ENCODE measurements at places on chromosomes 4 and X.
A peak's percentile ranks its signal among the peaks of the same experiment; 100 is the strongest.

DNA sequence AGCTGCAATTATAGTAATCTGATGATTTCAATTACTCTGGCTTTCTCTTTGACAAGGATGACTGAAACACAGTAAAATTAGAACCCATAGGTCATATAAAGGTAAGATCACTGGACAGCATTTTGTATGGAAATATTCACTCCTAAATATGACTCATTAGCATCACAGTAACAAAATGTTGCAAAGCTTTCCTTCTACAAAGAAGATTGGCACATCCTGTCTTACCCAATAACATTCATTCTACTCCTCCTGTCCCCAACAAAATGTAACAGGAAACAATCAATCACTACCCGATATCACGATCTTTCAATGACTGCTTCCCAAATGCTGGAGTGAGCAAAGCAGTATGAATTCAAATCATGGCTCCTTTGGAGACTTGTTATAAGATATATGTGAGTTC lies 95.3 kb downstream of the FANCB start:
- DNase-seq: no peak

- DNase-seq: no peak
Observed at GRCh38 chrX:48101443-48101842, 29.0 kb upstream of the SPACA5B start.

GRCh38 chr4:182600856-182601255 lies 316.3 kb downstream of the DCTD start:
- no peak for DNase-seq

GRCh38 chrX:9171841-9172463 lies 138.0 kb upstream of the FAM9B start:
- no peak for DNase-seq

- no peak for DNase-seq
Observed at GRCh38 chr4:133452678-133453077, 303.6 kb downstream of the PCDH10 start.

DNA sequence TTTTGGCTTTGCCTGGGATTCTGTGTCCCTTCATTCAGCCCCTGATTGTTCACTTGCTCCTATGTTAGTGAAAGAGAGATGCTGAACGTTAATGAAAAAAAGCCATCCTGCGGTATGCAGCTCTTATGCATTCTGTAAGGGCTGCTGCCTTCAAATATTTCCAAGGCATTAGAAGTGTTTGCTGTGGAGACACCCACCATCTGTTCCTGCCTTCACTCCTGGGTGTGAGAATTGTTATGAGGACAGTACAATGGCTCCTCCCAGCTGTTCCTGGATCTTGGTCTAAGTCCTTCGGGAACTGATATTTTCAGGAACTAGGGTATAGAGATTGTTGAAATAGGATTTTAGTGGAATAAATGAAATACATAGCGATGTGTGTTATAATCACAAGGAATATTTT lies 427.1 kb upstream of the FAM47C start:
- no peak for DNase-seq

DNA sequence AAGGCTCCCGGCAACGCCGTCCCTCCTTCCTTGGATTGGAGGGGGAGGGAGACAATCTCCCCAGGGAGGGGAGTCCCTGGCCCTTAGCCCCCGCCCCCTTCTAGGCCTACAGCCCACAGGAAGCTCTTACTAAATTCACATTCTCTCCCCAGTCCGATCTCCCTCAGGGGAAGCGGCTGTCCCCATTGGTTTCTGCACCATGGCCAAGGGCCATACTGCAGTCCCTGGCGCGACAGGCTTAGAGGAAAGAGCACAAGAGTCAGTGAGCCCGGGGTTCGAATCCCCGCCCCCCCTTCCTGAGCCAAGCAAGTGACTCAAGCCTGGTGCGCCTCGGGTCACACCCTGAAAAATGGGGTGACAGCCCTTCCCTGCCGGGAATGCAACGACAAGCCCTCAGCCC lies 1.1 kb downstream of the ABLIM2 start:
- DNase-seq: no peak

GRCh38 chrX:33416273-33416805 lies 205.0 kb upstream of the DMD start:
- DNase-seq: no peak

DNA sequence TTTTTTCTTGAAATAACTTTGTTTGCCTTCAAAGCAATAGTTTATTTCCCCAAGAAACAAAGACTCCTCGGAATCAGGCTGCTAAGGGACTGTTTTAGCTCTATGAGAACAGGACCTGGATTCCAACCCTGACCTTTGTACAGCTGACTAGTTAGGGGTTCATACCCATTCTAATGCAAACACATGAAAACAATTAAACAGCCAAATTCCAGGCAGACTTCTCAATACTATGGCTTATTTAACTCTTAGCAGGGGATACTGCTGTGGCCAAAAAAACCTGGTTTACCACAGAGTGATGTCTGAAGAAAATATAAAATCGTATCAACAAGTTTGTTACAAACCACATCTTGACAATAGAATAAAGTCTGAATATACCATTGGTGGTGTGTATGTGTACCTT lies 129.6 kb upstream of the INTU start:
- DNase-seq: no peak

- no peak for DNase-seq
Observed at GRCh38 chrX:38900719-38901118, 99.5 kb downstream of the MID1IP1 start.

DNA sequence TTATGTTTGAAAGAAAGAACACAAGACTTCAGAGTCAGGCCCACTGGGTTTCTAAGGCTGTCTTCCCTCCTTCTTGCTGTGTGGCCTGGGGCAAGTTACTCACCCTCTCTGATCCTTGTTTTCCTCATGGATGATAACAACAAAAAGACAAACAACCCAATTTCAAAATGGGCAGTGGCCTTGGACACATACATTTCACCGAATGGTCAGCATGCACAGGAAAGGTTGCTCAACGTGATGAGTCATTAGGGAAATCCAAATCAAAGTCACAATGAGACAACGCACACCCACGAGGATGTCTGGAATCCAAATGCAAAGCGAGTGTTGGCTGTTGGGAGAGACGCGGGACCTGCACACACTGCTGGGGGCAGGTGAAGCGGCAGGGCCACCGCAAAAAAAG lies 50.8 kb upstream of the PPP2R2C start:
- no peak for DNase-seq

DNA sequence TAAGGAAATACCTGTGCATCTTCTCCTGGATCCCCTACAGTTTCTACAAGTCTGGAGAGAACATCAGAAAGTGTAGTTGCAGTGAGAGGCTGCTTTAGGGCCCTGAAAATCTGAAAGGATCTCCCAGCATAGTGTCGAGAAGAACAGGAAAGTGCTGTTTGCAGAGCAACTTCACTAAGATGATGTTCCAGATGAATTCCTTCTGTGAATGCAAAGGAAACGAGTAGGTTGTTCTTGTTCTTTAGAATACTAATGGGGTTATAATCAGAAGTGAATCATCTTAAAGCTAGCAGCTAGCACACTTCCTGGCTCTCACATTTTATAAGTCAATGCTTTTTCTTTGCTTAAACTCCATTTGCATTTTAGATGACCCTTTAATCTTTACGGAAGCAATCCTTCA lies 53.7 kb downstream of the ZAR1 start:
- DNase-seq: no peak

DNA sequence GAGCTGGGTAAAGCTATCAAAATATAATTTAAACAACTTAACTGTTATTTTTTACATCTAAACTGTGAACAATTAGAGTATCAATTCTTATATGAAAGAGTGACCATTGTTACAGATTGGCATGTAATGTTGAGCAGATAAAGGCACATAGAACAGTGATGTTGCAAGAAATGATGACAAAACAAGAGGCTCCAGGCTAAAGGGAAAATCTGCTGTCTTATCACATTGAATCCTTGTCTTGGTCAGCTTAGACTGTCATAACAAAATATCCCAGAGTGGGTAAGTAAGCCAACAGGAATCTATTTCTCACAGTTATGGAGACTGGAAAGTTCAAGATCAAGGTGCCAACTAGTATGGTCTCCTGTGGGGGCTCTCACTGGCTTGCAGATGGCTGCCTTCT lies 154.1 kb upstream of the PPP3CA start:
- no peak for DNase-seq

DNA sequence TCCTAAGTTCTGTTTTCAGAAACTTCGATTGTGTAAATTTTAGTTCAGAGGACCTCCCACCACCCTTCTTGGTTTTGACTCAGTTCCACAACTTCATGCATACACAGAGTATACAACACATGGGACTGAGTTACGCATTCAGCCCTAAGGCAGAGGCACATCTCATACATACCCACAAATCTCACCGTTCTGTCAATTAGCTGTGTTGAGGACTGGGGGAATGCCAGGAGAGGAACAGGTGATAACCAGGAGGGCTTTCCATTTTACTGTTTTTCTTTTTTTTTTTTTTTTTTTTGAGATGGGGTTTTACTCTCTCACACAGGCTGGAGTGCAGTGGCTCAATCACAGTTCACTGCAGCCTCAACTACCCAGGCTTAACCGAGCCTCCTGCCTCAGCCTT lies 150.2 kb downstream of the TSPAN5 start:
- DNase-seq: no peak

- DNase-seq: no peak
Observed at GRCh38 chr4:37909332-37910090, 18.6 kb downstream of the TBC1D1 start.

DNA sequence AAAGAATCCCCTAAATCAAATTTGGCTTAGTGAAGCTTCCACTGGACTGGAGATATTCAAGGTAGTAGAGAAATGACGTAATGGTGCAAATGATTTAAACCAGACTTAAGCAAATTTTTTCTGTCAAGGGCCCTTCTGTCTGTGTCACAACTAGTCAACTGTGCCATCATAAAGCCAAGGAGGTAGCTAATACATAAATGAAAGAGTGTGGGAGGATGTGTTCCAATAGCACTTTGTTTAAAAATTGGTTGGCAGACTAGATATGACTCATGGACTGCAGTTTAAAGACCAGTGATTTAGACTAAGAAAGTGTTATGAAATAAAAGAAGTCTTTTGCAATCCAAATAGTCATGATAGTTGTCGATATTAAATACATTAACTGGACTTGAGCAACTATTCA lies 24.3 kb upstream of the TEX13C start:
- no peak for DNase-seq

DNA sequence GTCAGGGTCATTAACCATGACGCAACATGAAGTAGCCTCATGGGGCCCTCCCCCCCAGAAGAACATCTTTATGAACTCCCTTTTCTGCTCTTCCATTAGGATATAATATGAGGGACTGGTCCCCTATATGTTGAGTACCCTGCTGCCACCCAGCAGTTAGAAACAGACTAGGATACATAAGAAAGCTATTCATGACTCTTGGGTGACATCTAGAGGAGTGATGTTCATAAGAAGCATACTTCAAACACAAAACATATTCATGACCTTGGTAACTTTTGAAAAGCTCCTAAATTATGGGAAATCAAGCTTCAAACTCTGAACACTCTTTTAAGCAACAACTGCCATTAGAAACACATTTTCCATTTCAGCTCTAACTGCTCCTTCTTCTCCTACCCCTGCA lies 155.2 kb upstream of the SPIN4 start:
- DNase-seq: no peak

DNA sequence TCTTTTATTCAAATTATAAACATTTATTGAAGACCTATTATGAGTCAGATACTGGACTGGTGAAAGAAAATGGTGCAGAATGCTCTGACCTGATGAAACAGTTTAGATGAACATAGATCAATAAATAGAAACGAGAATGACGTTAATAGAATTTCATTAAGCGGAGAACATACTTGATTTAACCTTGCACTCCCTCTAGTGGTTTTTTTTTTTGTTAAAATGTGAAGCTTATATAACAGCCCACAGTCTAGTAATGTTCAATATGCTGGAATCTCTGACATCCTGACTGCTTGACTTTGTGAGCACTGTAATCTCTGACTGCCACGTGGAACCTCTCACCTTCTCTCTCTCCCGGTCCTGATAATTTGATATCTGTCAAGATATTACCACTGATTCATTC lies 32.3 kb downstream of the HDAC8 start:
- DNase-seq: peak; percentile 34

DNA sequence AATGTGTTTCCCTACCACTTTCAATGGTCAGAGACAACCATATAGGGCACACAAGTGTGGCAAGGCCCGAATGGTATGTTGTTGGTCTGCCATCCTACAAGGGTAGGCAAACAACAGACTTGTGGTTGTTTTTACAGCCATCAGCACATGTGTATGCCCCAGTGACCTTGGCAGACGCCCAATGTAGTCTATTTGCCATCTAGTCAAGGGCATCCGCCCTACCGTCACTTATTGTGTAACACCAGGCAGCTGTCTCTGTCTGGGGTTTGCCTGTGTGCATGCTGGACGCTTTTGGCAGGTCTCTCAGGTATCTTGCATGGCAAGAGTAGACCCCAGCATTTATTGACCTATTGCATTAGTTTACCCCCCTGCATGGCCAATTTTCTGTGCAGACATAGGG lies 1145.5 kb upstream of the POU3F4 start:
- DNase-seq: no peak

DNA sequence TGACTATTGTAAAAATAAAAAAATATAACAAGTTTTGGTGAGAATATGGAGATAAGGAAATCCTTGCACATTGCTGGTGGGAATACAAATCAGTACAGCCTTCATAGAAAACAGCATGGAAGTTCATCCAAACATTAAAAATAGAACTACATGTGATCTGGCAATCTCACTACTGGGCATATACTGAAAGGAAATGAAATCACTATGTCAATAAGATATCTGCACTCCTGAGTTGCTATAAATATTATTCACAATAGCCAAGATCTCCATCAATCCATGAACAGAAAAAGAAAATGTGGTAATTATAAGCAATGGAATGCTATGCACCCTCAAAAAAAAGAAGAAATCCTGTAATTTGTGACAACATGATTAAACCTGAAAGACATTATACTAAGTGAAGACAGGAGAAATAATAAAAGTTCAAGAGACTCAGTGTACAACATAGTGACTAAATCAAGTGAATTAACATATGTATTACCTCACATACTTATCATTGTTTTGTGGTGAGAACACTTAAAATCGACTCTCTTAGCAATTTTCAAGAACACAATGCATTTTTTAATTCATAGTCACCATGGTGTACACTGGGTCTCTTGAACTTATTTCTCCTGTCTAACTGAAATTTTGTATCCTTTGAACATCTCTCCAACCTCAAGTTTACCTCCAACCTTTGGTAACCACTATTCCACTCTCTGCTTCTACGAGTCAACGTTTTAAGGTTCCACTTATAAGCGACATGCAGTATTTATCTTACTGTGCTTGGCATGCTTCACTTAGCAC lies 1703.7 kb upstream of the AGA start:
- DNase-seq: no peak

- peak; percentile 62 for DNase-seq
Observed at GRCh38 chr4:87679449-87680169, 29.5 kb downstream of the DMP1 start.

DNA sequence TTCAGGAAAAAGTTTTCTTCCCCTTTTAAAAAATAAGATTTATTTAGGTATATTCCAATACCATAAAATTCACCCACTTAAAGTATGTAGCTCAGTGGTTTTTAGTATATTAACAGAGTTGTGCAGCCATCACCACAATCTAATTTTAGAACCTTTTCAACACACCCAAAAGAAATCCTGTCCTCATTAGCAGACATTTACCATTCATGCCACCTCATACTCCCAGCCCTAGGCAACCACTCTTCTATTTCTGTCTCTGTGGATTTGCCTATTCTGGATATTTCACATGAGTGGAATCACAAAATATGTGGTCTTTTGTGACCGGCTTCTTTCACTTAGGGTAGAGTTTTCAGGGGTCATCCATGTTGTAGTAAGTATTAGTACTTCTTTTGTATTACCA lies 7.4 kb downstream of the ZNF81 start:
- no peak for DNase-seq

- DNase-seq: peak; percentile 45
Observed at GRCh38 chr4:38860788-38861424, 4.3 kb upstream of the TLR6 start.

- DNase-seq: no peak
Observed at GRCh38 chrX:129772796-129773431, 6.8 kb upstream of the SASH3 start.
